EL (cell line): ENCODE measurements at places on chromosomes 7 and 10.

DNA sequence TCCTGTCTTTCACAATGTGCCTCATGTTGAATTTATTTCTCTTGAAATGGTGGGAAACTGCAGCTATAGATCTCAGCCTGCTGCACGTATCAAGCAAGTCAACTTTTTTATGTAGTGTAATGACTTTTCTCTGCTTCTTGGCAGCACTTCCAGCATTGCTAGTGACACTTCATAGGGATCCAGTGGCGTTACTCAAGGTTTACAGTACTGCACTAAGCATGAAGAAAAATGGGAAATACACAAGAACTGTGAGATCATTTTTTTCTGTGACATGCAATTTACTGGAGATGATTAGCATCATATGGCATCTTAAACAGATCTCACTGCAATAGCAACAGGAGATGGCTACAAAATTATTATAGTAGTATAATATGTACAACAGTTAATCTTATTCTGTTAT, 90.9 kb downstream of the POLR1F start:
- DNase-seq: no peak

GRCh38 chr10:49744091-49744685, 17.9 kb downstream of the OGDHL start:
- no peak for DNase-seq

DNA sequence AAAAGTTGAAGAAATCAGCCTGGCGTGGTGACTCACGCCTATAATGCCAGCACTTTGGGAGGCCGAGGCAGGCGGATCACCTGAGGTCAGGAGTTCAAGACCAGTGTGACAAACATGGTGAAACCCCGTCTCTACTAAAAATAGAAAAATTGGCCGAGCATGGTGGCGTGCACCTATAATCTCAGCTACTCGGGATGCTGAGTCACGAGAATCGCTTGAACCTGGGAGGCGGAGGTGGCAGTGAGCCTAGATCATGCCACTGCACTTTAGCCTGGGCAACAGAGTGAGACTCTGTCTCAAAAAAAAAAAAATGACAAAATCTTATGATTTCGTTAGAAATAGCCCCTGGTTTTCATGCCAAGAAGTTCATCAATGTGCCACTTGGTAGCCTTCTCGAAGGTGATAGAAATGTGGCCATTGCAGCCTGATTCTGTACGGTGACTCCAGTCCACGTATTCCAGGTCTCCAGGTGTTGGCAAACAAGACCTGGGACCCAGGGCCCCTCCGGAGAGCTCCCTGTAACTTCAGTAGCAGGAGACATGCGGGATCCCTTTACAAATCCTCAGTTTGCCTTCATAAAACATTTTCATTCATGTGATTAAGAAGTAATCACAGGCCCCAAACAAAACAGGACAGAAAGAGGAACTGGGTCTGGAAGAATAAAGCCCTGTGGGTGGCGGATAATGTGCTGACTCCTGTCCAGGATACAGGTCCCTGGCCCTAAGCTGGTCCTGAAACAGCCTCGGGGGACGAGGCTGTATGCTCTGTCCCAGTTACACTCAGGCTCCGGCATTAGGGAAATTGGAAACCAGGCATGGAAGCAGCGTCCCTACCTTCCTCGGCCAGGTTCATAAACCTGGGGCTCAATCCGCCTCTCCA, 207.3 kb upstream of the SH2B2 start:
- DNase-seq: no peak

- no peak for DNase-seq
These were observed 65.4 kb downstream of the FANK1 start for GRCh38 chr10:125961743-125962142.

- DNase-seq: no peak
These were observed 54.1 kb downstream of the OR13A1 start for GRCh38 chr10:45261243-45261775.

GRCh38 chr10:67114945-67115344, 189.1 kb downstream of the LRRTM3 start:
- no peak for DNase-seq

GRCh38 chr10:44571701-44572100, 186.8 kb upstream of the CXCL12 start:
- peak; percentile 72 for DNase-seq

- no peak for DNase-seq
These were observed 11.6 kb downstream of the SPOCK2 start for GRCh38 chr10:72076756-72077155.

GRCh38 chr7:50331564-50332208, 27.2 kb downstream of the IKZF1 start:
- DNase-seq: no peak

DNA sequence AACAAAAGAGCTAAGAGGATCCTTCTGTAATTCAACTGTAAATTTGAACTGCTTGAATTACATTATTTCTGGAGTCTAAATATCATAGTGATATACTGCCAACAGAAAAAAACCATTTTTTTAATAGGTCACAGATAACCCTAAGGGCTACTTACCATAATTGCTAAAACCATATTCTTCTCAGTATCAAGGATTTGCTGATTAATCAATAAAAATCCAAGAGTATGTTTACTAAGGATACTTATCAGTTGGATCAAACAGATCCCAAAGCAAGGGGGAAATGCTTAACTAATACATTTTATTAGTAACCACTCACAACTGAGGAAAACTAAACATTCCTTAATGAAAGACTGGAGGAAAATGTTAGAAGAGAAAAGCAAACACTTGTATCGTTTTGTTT, 166.0 kb downstream of the PIP4K2A start:
- DNase-seq: no peak

- DNase-seq: no peak
These were observed 22.6 kb upstream of the ICA1 start for GRCh38 chr7:8284606-8285005.

- DNase-seq: no peak
These were observed at the start of gene ZNF727 for GRCh38 chr7:64045301-64046040. TSS of gene ZNF727 (plus strand) at chr7:64045434. CDS start at chr7:64045622, 188 bp downstream.

DNA sequence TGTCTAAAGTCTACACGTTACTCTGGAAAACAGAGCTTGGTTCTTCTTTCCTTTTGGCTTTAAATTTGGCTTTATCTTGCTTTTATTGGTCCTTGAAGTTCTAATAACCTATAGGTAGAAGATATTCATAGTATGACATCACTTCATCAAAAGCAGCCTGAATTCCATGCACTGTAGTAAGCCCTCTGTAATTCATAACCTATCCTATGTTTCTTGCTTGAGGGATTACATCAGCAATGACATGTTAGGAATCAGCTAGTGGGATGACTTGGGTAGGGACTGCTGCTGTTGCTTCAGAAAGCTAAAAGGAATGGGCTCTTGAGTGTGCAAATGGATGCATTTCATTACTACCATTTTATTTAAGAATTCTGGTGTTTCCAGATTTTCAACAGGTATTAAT, 184.9 kb downstream of the PTEN start:
- DNase-seq: peak; percentile 23

DNA sequence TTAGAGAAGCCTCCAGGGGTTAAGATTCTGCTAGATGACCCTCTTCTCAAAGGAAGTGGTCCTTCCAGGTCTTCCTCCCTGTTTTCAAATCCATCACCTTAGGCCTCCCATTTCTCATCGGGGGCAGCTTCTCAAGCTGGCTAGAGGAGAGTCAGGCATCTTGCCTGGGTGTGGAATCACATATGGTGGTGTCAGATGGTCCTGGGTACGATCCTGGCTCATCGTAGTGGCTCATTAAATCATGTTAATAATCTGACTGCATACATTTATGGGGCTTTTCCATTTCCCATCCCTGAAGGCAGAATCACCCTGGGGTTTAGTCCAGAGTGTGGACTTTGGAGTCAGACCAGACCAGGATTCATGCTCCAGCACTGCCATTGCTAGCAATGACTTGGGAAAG, 132.6 kb downstream of the RPS24 start:
- DNase-seq: no peak

- DNase-seq: no peak
These were observed 235.1 kb downstream of the FOXP2 start for GRCh38 chr7:114649689-114650088.

GRCh38 chr10:7988989-7989388, 65.5 kb upstream of the GATA3 start:
- DNase-seq: peak; percentile 2

DNA sequence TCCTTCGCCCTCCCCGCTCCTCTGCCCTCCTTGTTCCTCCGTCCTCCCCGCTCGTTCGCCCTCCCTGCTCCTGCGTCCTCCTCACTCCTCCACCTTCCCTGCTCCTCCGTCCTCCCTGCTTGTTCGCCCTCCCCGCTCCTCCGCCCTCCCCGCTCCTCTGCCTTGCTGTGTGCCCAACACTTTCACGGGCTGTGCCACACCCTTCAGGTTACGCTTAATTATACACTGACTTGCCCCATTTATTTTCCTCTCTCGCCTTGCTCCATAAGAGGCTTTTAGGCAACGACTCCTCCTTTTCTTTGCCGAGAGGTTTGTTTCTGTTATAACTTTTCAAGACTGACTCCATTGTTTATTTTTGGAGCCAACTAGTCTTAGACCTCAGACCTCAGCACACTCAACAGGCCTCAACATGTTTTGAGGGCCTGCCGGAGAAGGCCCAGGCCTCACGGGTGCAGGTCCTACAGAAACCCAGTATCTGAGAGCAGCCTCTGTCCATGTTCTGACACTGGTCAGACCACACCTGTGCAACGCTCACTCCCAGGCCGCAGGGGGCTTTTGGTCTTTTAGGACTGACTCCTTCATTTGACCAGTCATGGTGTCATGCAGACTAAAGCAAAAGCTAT, 18.2 kb upstream of the PRKAG2 start:
- no peak for DNase-seq

- DNase-seq: no peak
These were observed 89.2 kb upstream of the CAPZA2 start for GRCh38 chr7:116772926-116773749.

- DNase-seq: peak; percentile 92
These were observed 32.0 kb downstream of the CUL2 start for GRCh38 chr10:35058134-35058533.

DNA sequence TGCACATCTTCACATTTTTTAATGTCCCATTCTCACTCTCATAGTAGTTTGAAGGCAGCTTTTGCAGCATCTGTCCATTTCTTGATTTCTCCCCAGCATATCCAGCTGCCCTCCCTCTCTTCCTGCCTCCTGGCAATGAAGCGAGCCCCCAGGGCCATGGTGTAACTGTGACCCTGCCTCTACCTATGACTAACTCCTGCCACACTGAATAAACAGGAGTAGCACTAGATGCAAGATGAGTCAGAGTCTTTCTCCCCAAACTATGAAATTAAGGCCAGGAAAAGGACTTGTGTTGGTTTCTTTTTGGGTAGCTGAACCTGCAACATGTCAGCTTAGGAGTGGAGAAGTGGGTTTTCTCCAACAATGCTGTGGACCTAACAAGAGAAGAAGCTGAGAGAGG, 329.0 kb downstream of the RNLS start:
- DNase-seq: peak; percentile 92

DNA sequence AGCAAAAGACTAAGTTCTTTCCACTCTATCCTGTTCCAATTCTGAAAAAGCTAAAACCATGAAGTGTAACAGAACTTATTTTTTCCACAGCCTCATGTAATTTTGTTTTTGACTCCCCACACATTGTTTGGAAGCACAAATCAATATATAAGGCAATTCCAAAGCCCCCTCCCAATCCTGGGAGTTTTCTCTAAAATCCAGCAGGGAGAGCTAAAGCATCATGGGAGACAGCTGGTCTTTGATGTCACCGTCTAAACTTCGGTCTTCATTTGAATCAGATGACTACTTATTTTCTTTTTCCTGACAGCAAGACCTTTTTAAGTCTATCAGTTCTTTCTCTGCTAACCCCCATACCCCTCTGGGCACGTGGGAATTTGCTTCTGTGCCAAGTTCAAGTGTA, 33.3 kb upstream of the PON1 start:
- DNase-seq: no peak

DNA sequence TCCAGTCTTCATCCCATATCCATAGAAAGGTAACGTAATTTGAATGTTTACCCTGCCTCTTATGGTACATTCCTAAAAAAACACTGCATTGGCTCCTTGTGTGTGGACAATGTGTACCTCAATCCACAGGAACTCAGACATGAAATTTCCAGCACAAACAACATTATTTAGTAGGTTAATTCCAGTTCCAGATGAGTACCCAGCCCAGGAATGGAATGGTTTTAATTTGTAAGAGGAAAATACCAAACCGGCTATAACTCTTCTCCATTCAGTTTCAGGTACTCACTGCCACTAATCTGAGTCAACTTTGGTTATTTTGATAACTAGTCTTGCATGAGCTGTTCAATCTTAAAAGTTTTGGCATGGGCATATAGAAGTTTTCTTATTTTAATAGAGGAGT, 39.0 kb downstream of the TFPI2 start:
- DNase-seq: no peak

- DNase-seq: peak; percentile 5
These were observed 107.2 kb downstream of the VPS41 start for GRCh38 chr7:38801786-38802185.

GRCh38 chr7:69517985-69518704, 80.1 kb upstream of the AUTS2 start:
- no peak for DNase-seq

DNA sequence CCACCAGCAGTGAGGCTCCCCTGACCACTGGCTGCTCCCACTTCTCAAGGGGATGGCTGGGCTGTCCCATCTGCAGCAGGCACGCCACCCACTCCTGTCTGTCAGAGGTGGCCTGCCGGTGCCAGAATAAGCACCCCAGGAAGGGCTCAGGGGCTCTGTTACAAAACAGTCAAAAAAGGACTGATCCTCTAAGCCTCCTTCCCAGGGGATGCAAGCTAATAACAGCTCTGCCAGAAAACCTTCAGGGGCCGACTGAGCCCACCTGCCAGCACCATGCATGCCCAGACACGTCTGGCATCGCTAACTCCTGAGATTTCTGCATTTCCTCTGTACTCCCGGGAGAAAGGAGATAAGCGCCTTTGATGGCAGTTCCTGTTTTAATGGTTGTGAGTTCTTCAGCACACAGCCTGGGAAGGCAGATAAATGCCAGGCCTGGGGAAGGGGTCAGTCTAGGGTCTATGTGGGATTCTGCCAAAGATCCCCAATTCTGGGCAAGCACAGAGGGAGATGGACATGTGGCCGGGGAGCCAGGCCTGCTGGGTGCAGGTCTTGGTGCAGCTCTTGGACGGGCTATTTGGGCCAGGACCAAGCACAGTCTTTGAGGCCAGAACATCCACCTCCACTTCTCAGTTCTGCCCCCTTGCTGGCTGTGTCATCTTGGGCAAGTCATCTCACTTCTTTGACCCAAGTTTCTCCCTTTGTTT, 128.4 kb downstream of the ARHGAP22 start:
- no peak for DNase-seq

DNA sequence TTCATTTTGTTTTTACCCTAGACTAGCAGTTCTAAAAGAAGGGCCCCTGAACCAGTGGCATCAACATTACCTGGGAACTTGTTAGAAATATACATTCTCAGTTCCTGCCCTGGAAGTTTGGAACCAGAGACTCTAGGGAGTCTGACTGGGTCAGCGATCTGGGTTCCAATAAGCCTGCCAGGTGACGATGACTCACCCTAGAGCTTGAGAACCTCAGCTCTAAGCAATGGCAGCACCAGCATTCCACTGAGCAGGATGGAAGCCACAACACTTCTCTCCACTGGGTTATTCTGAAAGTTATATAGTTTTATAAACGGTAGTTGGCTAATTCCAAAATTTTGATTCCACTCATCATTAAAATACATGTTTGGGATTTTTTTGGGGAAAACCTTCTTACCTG, 97.0 kb upstream of the AMPH start:
- peak; percentile 27 for DNase-seq
